ENCODE measurements at places on chromosomes 2 and 18. TPM values are rescaled to one million over a fixed set of nuclear protein-coding genes. Genes with fewer than 3 reads are reported as not detected.

DNA sequence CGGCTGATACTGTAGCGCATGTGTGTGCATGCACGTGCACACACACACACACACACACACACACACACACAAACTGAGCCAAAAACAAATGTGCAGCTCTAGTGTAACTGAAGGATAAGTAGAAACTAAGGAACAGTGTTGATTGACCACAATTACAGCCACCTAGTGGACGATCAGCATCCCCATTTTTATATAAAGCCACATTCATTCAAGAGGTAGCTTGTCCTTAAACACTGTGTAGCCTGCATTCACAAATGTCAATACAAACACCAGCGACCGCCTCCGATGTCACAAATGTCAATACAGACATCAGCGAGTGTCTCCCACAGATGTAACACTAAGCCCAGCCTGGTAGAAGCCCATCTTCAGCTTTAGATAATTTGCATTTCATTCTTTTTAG lies 167.4 kb downstream of the PTGR3 start:
- H3K27ac ChIP-seq = no peak overlapping the region
- no peak for DNase-seq
- no peaks in the 10 kb centered on the region for H3K27me3 ChIP-seq
- no peak overlapping the region for H3K4me3 ChIP-seq

DNA sequence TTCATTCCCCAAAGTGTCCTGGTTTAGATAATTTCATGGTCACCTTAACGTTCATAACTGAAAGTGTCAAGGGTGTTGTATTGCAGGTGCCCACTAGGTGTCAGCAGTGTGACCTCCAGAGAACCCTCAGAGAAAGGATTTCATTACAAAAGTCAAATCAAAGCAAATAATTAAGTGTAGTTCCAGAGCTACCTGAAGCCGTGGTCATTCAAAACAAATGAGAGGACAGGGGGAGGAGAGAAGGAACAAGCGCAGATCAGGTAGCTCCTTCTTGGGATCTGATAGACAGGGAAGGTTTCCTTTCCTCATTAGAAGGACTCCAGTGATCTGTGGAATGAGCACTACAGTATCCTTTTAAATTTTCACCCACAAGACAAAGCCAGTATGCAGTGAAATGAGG lies at the start of gene SLC9A4:
Gene SLC9A4 (plus strand): TSS at position 207 of the 400 bp plus-strand sequence. CDS start 534 bp downstream, outside the sequence.
- no peak within 1 kb of the TSS for H3K4me3 ChIP-seq
- H3K36me3 ChIP-seq = no peaks in the 10 kb centered on the region
- no peak for DNase-seq

- H3K27ac ChIP-seq = no peak overlapping the region
- no peak overlapping the region for H3K4me3 ChIP-seq
- no peaks in the 10 kb centered on the region for H3K4me1 ChIP-seq
- no peaks in the 10 kb centered on the region for H3K27me3 ChIP-seq
- no peak for DNase-seq
- peaks cover 4% of the 10 kb centered on the region for H3K36me3 ChIP-seq
Measured at GRCh38 chr2:32732912-32733472, 105.1 kb downstream of the TTC27 start.

DNA sequence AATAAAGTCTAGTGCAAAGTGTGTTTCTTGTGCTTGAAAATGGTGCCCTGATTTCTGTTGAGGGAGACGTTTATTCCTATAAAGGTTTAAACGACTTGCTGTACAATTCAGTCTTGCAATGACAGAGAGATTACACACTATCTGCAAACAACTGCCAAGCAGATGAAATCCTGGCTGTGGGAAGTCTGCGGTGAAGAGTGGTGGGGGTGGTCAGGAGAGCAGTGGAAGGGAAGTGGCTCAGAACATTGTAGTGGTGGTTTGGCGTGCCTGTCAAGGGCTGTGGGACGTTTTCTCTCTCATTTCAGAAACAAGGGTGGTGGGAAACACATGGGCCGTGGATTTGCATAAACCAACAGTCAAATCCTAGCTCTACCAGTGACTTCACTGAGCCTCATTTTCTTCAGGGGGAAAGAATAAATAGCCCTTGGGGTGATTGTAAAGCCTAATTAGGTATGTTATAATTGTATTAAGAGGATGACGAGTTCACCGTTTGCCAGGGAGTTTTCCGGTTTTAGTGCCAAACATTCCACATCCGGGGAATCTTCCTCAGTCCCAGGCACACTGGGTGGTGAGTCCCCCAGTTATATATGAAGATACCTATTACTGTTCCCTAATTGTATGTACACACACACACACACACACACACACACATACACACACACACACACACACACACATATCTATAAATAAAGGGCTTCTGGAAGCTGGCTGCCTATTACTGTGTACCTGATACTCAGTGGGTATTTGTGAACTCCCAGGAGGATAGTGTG lies 115.0 kb downstream of the SPTBN1 start:
- no peak overlapping the region for H3K4me3 ChIP-seq
- peak overlapping the region; percentile 84 for H3K27ac ChIP-seq
- H3K36me3 ChIP-seq = no peaks in the 10 kb centered on the region
- no peak for DNase-seq
- peaks cover 56% of the 10 kb centered on the region for H3K4me1 ChIP-seq

DNA sequence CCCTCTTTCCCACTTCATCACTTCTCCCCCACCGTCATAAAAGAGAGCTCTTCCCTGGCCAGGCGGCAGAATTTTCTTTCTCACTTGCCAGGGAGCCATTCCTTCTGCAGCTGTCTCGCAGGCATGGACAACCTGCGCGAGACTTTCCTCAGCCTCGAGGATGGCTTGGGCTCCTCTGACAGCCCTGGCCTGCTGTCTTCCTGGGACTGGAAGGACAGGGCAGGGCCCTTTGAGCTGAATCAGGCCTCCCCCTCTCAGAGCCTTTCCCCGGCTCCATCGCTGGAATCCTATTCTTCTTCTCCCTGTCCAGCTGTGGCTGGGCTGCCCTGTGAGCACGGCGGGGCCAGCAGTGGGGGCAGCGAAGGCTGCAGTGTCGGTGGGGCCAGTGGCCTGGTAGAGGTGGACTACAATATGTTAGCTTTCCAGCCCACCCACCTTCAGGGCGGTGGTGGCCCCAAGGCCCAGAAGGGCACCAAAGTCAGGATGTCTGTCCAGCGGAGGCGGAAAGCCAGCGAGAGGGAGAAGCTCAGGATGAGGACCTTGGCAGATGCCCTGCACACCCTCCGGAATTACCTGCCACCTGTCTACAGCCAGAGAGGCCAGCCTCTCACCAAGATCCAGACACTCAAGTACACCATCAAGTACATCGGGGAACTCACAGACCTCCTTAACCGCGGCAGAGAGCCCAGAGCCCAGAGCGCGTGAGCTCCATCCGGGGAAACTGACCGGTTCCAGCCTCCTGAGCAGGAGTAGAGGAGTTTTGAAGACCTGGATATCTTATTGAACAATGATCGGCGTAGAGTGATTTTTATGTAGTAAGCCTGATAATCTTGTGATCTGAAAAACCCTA lies at the start of gene MSGN1:
Gene MSGN1 (plus strand): TSS at position 65 of the 850 bp plus-strand sequence. CDS start 59 bp downstream, at position 124.
- H3K27me3 ChIP-seq = no peaks in the 10 kb centered on the region
- H3K4me3 ChIP-seq = no peak within 1 kb of the TSS
- no peak within 1 kb of the TSS for H3K27ac ChIP-seq
- H3K36me3 ChIP-seq = no peaks in the 10 kb centered on the region
- no peaks in the 10 kb centered on the region for H3K4me1 ChIP-seq

DNA sequence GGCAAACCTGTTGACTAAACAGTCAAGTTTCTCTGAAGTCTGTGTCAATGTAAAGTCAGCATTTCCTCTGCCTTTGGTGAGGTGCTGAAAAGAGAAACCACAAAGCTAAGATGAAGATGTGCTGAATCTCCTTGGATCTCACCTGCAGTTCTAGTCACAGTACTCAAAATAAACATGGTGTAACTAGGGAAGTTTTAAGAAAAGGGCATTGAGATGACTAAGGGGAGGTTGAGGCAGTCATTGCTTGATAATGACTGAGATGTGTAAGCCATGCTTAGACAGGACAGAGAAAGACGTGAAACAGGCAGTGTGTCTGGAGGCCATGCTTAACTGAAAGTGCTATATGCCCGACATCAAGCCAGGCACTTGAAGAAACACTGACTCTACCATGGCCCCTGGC lies 1010.0 kb upstream of the CELF4 start:
- no peaks in the 10 kb centered on the region for H3K36me3 ChIP-seq
- no peak overlapping the region for H3K4me3 ChIP-seq
- no peaks in the 10 kb centered on the region for H3K27me3 ChIP-seq

DNA sequence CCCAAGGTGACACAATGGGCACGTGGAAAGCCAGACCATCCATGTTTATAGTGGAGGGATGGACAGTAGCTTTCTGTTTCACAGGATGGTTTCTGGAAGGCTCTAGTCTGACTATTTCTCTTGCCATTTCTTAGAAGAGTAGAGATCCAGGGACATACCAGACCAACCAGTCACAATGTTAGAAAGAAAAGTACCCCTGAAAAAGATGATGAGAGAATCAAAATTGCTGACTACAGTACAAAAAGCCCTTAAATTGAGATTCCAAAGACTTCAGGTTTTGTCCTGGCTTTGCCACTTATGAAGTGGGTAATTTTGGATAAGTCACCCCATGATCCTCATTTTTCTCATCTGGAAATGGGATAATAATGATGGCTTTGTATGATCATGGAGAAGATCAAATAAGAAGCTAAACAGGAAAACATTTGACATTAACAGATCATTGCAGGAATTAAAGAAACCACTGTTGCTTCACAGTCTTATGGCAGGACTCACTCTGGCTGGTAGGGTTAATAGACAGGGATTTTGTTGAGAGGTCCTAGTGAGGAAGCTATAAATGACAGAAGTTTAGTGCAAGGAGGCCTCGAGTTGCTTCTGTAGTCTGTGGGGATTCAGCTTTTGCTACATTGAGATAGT lies 386.0 kb downstream of the IRS1 start:
- H3K4me1 ChIP-seq = no peaks in the 10 kb centered on the region
- no peak overlapping the region for H3K4me3 ChIP-seq
- H3K36me3 ChIP-seq = no peaks in the 10 kb centered on the region
- no peak for DNase-seq
- no peak overlapping the region for H3K27ac ChIP-seq

FAM237A gene
- total RNA-seq = not detected

ZNF385B gene
- total RNA-seq = 0.21 TPM

PRKRA gene
- 75.5 TPM for total RNA-seq

DNA sequence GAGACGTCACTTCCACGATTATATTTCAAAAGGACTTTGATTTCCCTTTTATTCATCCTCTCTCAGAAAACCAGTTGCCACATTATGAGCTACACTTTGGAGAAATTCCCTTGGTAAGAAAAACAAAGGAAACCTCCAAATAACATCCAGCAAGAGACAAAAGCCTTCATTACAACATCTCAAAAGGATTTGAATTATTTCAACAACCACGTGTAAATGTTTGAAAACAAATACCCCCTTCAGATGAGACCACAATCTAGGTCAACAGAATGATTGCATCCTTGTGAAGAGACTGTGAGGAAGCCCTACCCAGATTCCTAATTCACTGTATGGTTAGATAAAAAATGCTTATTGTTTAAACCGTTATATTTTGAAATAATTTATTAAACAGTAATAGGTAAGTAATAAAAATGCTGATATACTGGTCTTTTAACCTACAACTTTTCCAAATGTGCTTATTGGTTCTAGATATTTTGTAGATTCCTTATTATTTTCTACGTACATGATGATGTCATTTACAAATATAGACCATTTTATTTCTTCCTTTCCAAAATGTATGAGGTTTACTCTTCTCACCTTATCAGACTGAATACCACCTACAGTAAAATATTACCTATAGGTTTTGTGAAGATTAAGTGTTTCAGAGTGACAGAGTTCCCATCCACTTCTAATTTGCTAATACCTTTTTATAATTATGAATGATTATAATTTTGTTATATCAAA lies 922.7 kb upstream of the CHAC2 start:
- no peaks in the 10 kb centered on the region for H3K27me3 ChIP-seq
- H3K4me1 ChIP-seq = no peaks in the 10 kb centered on the region
- H3K27ac ChIP-seq = no peak overlapping the region
- no peaks in the 10 kb centered on the region for H3K36me3 ChIP-seq

ABI2 gene
- total RNA-seq = 69.1 TPM

NUP35 gene
- not detected for total RNA-seq

DNA sequence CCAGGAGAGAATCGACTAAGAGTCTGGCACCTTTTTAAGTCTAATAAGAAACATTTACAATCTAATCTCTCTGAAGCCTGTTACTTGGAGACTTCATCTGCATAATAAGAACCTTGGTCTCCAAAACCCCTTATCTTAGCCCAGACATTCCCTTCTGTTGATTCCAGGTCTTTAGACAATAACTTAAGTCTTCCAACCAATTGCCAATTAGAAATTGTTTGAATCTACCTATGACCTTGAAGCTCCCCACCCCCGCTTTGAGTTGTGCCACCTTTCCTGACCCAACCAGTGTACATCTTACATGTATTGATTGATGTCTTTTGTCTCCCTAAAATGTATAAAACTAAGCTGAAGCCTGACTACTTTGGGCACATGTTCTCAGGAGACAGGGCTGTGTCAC lies 49.5 kb upstream of the DTNA start:
- H3K36me3 ChIP-seq = no peaks in the 10 kb centered on the region
- DNase-seq = no peak
- peak overlapping the region; percentile 85 for H3K27ac ChIP-seq
- H3K4me3 ChIP-seq = no peak overlapping the region
- H3K4me1 ChIP-seq = peaks cover 6% of the 10 kb centered on the region
- no peaks in the 10 kb centered on the region for H3K27me3 ChIP-seq

DNA sequence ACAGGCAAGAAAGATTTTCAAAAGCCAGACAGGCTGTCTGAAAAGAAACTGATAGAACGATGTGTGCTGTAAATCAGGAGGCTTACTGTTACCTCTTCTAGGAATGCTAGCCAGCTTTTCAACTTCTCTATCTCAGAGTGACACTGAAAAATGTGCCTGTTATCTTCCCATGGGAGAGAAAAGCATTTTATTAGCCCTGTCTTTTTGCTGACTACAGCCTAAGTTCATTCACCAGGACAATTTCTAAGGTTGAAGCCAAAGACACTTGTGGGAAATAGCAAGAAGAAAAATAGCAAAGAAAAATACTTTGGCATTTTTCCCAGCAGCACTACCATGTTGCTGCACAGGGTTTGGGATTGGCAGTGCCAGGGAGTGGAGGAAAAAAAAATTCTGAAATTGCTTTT lies 34.0 kb downstream of the ABCB11 start:
- H3K27me3 ChIP-seq = no peaks in the 10 kb centered on the region
- no peak for DNase-seq
- no peaks in the 10 kb centered on the region for H3K4me1 ChIP-seq
- H3K27ac ChIP-seq = no peak overlapping the region

DNA sequence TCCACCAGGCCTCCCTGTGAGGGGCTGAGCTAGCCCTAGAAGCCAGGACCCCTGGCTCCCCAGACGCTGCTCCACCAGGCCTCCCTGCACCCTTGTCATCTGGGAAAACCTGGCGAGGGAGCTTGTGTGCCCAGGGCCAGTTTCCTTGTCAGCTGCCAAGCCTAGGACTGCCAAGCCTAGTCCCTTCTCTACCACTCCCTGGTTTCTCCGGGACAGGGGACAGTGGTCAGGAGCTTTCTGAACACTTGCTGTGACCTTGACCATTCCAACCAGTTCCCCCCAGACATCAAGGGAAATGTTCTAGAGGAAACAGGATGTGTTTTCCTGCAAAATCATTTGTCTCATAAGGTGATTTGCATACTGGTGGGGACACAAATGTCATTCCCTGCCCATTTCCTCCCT lies 41.3 kb upstream of the MRPL33 start:
- no peaks in the 10 kb centered on the region for H3K27me3 ChIP-seq
- no peak overlapping the region for H3K4me3 ChIP-seq
- H3K4me1 ChIP-seq = peaks cover 16% of the 10 kb centered on the region
- H3K27ac ChIP-seq = peak overlapping the region; percentile 31
- H3K36me3 ChIP-seq = no peaks in the 10 kb centered on the region
